ENCODE measurements at places on chromosomes 12 and 14.

GRCh38 chr12:29582146-29582545, 84.7 kb upstream of the OVCH1 start:
- no peak for DNase-seq

DNA sequence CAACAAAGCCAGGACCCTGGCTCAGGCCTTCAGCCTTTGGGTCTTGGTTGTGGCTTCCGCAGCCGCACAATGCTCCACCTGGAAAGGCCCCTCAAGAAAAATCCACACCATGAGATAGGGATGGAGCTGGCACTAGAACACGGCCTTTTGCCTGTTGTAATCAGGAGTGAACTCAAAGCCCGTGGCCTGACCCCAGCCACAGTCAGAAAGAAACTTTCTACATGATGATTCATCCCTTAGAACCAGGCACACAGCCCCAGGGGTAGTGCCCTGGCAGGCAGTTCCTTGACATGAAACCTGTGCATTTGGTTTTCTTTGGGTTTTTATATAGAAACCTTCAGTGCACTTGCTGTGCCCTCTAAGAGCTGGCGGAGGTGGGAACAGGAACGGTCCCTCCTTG, 5.1 kb downstream of the CLMN start:
- DNase-seq, result no peak

GRCh38 chr14:77738559-77739250, 22.3 kb downstream of the SNW1 start:
- DNase-seq, result no peak

DNA sequence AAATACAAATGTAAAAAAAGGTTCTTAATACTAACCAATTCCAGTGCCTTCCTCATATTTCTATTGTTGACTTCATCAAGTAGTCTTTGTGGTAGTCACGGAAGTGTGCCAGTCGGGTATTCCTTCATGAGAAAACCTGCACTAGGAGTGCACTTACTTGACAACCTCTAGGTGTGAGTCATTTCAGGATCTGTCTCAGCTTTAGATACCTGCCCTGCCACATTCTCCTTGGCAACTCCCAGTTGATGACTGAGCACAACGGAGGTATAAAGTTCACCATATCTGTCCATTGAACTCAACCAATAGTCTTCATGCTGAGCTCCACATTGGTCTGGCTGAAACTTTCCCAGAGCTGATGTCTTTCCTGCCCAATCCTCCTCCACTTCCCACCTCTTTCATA, 215.7 kb downstream of the SYT10 start:
- DNase-seq, result no peak

DNA sequence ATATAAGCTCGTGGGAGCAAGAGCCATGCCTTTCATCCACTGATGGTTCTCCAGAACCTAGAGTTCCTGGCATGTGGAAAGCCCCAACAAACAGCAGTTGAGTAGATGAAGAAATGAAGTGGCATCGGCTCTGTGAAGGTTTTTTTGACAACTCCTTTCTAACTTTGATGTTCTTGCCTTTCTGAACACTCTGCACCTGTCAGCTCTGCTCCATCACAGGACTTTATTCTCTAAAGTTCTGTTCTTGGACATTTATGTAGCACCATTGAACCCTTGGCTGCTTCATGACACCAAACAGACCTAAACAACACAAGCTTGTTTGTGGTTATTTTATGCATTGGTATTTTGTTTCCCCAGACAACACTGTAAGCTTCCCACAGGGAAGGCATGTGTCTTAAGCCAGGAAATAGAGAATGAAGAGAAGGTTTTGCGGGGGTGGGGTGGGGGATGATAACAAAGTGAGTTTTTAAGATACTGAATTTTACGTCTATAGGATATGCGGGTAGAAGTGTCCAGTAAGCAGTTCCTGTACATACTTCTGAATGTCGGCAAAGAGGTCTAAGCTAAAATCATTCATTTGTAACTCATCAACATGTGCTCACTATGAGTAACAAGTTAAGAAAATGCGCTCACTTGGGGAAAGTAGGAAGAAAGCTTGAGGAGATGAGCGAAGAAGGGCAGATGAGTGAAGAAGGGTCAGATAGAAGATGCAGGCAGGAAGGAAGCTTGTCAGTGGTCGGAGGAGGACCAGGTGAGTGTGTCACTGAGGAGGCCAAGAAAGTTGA, 146.0 kb upstream of the PLEKHG7 start:
- no peak for DNase-seq

DNA sequence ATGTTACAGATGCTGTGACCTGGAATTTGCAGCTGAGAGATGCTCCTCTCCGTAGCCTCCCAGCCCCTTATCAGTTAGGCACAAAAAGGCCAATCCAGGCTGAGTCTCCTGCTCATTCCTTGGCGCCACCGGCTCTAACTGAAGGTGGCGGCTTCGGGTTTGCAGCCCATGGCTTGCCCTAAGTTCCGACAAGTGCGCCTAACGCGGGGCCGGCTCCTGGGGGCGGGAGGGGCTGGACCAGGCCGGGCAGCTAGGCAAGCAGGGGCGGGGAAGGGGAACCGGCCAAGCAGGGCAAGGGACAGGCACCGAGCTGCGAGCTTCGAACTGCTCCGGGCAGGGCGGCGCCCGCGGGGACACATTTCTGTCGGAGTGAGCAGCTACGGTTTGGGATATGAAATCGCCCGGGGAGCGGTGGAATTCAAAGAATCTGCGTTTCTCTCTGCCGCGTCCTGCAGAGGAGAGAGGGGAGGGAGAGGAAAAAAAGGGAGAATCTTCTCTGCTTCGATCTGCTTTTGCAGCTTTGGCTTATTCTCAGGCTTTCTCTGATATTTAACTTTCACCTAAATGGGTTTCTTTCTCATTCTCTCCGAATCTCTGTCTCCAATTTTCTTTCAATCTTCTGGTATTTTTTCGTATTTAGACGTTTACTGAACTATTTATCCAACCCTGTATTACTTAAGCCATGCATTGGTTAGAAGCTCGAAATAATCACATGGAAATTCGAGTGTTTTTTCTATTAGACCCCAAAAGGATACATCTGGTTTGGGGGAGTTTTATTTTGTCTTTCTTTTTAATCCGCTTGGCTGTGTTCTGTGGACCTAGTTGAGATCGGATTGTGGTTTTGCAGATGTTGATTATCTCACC, 1.6 kb upstream of the HOXC12 start:
- no peak for DNase-seq

DNA sequence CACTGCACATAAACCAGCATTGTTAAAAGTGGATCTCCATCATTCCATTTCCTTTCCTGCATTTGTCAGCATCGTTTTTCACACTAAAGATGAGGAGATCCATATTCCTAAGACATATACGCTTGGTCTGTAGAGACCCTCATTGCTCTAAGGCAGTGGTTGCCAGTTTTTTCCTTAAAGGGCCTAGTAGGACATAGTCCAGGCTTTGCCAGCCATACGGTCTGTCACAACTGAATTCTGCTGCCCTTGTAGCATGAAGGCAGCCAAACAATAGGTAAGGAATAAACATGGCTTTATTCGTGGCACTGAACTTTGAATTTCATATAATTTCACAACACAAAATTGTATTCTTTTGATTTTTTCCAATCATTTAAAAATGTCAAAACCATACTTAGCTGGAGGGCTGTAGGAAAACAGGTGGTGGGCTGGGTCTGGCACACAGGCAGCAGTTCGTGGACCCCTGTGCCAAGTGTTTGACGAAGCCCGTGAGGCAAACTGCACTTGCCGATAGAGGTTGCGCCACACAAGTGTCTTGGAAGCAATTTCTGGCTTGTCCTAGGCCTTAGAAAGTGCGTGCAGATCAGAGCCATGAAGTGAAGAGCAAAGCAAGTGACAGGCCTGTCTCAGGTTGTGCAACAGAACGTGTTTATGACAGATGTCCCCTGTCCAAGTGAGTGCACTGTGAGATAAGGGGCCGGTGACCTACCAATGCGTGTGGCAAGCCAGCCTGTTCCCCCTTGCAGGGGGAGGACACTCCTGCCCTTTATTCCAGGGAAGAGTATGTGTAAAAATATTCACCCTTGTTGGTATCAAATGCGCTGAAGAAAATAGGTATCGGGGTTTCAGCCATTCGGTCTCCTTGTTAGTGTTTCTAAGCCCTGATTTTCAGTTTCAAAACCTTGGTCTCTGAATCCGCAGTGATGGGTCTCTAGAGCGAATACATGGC, 916 bp upstream of the CHPT1 start:
- DNase-seq, result no peak

- DNase-seq, result no peak
Measured at GRCh38 chr14:64081174-64081746, 212.9 kb downstream of the ESR2 start.

DNA sequence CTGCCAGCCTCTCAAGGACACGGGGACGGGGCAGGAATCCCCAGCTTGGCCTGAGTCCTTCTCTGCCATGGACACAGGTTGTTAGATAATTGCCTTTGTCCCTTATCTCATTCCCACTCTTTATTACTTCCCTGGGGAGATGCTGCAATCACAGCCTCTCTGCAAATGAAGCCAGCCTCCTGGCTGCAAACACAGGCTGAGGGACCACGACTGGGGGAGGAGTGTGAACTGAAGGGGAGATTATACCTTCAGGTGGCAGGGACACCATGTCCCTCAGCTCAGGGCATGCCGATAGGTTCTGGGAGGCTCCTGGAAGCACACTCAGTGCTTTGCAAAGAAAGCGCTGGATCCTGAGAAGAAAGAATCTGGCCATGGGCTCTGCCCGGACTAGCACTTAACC, 16.1 kb upstream of the CHGA start:
- no peak for DNase-seq

DNA sequence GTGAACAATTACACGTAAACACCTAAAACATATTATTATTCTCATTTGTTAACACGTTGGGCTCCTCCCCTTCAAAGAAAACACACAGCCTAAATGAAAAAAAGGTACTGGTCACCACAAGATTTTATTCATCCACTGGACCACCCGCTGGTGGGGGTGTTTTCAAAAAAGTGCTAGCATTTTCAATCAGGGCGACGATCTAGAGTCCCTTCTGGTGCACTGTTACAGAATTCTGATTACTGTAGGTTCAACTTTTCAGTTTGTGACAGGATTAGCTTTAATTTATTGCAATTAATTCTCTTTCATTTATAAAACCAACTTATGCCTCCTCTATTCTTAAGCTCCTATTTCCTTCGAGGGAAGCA, 443 bp downstream of the MAGOHB start:
- DNase-seq, result no peak

DNA sequence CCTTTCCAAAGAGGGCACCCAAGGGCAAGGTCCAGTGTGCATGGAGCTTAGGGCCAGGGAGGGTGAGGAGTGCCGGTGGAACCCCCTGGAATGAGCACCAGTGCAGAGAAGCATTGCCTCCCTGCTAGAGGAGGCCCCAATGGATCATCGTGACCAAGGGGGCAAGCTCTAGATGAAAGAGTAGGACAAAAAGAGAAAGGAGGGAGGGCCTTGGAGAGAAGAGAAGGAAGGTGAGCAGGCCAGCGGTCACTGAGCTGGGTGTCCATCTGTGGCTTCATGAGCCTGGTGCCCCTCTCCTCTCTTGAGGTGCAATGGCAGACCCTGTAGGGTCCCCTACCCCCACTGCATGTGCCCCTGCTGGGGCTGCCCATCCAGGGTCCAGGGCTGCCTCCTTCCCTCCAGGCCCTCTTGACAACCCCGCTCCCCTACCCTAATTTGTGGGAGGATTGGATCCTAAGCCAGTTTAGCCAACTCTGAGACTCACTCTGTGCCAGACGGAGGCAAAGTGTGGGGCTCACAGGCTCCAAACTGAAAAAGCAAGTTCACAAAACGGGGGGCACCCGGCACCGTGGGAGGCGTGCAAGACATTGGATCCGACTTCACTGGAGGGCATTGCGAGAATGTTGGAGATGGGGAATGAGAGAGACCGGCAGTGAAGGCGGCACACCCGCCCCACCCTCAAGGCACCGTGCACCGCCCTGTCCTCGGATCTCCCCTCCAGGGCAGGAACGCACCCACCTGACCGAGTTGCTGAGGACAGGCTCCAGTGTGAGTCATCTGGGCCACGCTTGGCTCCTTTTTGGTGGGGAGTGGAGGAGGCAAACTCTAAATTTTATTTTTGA, 207.5 kb downstream of the KIF26A start:
- DNase-seq, result no peak

- DNase-seq, result no peak
Measured at GRCh38 chr12:50986966-50987737, 34.8 kb downstream of the HIGD1C start.

- DNase-seq, result no peak
Measured at GRCh38 chr12:104930388-104931326, 27.4 kb downstream of the SLC41A2 start.

DNA sequence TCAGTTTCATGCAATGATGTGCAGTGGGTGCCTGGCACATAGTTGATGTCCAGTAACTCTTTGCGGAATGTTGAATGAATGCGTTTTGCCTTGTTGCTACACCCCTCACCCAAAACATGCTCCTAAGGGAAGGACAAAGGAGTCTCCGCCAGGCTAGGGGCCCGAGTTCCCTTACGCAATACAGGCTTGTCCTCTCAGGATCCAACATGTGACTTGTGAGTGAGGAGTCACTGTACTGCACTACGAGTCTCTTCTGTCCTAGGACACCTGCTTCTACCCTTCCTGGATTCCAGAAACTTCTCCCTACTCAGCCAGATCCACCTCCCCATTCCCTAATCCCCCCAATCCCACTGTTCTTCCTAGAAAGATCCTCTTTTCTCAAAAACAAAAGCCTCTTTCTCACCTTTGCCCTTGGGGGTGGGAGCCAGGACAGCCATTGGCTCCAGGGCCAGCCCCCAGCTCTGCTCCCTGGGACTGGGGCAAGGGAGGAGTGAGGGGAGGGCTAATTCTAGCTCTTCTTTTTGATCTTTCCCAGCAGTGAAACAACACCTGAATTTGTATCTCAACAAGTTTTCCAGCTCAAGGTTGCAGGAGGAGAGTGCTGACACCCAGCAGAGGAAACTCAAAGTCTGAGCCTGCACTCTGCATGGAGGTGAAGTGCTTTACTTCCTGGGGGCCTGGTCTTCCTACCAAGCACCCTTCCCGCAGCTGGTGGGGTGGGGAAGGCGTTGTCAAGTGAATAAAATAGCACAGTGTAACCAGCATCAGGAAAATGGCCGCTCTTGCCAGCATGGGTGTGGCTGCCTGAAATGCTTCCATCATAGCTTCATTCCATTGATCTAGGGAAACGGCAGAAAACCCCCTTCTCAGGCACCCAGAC, 3.4 kb upstream of the OTUB2 start:
- DNase-seq, result no peak

- no peak for DNase-seq
Measured at GRCh38 chr12:112105891-112106290, 2.7 kb downstream of the NAA25 start.

DNA sequence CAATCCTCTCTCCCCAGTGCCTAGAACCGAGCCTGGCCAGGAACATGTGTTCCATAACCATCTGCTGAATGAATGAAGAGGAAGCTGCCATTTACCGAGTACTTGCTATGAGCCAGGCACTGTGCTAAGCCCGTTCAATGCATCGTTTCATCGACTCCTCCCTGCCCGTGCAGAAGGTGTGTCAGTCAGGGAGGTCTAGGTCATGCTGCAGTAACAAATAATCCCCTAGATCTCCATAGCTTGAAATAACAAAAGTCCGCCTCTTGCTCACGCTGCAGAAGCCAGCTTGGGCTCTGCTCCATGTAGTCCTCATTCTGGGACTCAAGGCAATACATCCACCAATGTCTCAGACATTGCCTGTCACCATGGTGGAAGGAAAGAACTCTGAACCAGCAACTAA, 101.3 kb downstream of the SCARB1 start:
- no peak for DNase-seq

All from NCI-H2171 (cell line).